ENCODE measurements at places on chromosomes 11 and 22. TPM values are rescaled to one million over a fixed set of nuclear protein-coding genes. Genes with fewer than 3 reads are reported as not detected.

- DNase-seq: peak; percentile 32
Measured at GRCh38 chr11:103234974-103235373, 125.7 kb downstream of the DYNC2H1 start.

DNA sequence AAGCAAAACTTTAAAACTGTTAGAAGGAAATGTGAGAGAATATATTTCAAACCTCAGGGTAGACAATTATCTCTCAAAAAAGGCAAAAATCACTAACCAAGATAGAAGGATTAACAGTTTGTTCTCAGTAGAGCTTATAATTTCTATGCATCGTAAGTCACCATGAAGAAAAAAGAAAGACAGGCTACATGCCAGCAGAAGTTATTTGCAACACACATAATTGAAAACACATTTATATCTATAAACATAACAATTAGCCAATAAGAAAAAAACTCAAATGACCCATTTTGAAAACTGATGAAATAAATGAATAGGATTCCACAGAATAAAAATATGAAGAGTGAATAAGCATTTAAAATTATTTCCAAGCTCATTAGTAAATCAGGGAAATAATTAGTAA lies 24.4 kb upstream of the SNX19 start:
- DNase-seq: no peak

- no peak for DNase-seq
Measured at GRCh38 chr11:27290261-27291050, 72.6 kb downstream of the CCDC34 start.

DNA sequence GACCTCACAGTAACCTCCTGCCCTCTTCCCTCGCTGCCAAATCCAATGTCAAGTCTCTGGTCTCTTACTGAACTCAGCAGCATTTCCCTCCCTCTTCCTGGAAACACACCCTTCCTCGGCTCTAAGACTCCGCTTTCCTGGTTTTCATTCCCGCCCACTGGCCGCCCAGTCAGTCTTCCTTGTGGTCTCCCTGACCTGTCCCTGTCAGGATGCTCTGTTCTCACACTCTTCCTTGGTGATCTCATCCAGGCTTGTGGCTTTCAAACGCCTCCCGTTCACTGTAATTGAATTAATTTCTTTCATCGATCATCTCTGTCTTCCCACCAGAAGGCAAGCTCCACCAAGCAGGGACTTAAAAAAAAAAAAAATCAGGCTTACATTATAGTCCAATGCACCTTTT lies 33.5 kb downstream of the MYO18B start:
- DNase-seq: peak; percentile 48

- DNase-seq: peak; percentile 25
Measured at GRCh38 chr11:74506823-74507222, 13.3 kb upstream of the LIPT2 start.

- no peak for DNase-seq
Measured at GRCh38 chr11:132037467-132037862, 667.0 kb downstream of the NTM start.

GRCh38 chr11:8071616-8072581 lies 9.1 kb upstream of the TUB start:
- no peak for DNase-seq

DNA sequence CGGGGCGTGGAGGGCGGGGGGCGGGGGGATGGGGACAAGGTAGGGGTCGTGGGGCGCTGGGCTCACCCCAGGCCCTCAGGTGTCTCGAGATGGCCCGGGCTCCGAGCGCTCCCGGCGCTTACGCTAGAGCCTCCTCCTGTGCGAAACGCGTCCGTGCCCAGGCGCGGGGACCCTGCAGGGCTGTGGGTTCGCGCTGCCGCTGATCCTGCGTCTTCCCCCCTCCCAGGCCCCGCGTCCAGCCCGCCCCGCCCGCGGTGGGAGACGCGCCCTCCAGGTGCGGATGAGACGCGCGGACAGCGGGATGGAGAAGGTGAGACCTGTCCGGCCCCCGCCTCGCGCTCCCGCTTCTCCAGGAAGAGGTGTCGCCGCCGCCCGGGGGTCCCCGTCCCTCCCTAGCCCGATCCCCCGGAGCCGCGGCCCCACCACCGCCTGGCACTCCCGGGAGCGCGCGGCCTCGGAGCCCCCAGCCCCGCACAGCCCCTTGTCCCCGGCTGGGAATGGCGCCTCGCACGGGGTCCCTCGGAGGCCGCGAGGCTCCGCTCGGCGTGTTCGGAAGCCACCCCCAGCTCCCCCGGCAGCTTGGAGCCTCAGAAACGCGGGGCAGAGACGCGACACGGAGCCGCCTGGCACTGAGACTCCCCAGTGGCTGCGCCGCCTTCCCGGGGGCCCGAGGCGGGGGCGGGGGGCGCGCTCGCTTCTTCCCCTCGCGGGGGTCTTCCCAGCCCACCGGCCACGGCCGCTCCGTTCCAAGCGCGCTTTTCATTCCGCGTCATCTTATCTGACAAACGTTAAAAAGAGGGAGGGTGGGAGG lies 27.6 kb upstream of the TOLLIP start:
- no peak for DNase-seq

Gene SLC2A11
- total RNA-seq: 16.4 TPM

Gene OR4C13
- total RNA-seq: not detected

Gene MAPK8IP2
- 0.74 TPM for total RNA-seq
